ENCODE measurements at places on chromosomes 13 and 19.

- no peak for DNase-seq
Observed at GRCh38 chr19:38183251-38183897, 40.6 kb downstream of the DPF1 start.

DNA sequence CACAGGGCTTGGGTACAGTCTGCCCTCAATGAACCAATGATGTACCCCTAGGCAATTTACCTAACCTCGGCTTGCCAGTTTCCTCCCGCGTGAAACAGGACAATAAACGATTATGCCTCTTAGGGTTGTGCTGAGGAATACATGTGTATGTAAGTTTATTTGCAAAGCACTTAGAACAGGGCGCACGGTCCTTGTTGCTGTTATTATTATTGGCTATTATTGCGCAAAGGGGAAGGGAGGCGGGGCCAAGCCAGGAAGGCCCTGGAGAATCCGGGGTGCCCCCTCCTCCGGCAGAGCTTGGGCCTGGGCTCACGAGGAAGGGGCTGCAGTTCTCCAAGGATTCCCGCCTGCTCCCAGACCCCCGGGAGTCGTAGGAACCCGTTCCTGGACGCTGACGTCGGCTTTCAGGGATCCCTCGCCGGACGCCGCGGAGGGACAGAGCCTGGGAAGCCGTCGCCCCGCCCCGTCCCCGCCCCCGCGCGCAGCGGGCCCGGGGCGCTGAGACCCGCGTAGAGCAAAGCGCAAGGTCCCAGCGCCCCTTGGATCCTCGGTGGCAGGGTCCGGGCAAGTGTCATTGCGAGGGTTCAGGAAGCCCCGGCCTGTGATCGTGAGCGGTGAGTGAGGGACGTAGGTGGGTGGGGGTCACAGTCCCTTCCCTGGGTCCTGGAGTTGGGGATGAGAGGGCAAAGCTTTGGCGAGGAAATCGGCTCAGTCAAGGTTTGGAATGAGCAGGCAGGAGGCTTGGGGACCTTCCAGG is at the start of gene TMEM91:
Gene TMEM91, plus strand, starts transcription at position 293 of the 757 bp plus-strand sequence. CDS start 1,777 bp downstream, outside the sequence.
- peak; percentile 20 for DNase-seq

- no peak for DNase-seq
Observed at GRCh38 chr13:85631801-85632200, 167.4 kb downstream of the SLITRK6 start.

DNA sequence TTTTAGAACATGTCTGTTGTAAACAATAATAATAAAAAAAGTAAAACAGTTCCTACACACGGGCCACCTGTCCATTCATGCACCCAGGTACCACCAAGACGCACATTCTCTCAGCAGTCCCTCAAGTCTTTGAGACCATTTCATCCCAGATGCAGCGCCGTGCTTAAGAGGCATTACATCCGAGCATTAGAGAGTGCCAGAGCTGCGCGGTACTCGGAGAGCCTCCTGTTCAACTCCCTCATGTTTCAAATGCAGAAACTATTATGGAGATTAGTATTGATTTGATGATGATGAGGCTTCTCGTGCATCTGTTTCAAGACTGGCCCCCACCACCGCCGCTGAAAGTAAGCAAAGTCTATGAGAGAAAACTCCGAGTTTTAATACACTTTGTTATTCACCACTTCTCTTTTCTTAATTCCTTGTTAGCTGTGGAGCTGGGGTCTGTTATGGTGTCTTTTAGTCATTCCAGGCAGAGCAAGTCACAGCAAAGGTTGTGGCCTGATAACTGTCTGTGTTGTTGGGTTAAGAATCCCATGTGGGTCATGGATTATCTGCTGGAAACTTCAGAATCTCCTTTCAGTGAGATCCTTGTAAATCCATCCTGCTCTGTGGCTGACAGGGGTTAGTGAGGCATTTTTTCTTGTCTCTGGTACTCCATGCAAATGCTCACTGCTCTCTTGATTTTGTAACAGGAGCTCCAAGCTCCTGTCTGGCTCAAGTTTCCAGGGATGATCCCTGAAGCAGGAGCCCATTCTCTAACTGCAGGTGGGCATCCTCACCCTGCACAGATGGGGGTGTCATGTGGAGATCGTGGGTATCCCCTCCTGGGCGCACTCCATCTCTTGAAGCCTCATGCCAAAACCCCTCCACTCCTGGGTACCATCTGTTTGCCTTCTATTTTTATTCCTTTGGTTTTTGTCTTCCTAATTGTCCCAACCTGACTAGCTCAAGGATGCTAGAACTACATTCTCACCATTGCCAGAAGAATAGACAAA is 74.9 kb upstream of the MTIF3 start:
- DNase-seq = no peak

- no peak for DNase-seq
Observed at GRCh38 chr13:43171489-43171888, 148.1 kb downstream of the DNAJC15 start.

DNA sequence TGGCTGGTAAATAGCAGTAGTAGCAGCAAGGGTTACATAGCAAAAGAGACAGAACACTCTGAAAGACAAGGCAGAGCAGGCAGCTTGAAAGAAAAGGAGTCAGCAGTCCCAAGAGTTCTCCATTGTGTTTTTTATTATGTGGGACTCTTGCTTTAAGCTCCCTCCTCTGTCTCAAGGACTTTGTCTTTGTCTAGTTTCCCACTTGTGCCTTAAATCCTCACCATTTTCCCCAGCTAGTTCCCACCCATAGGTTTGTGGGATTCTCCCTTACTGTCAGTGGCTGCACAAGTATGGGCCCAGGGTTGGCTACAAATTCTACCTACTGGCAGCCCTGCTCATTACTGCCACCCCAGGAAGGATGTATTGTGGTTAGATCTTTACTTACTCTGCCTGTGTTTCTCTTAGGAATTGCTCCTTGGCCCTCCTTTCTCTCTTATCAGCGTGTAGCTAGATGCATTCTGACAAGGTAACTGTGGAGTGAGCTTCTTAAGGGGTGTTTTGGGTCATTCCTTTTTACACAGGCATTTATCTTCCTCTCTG is 413.4 kb upstream of the PCDH9 start:
- no peak for DNase-seq

DNA sequence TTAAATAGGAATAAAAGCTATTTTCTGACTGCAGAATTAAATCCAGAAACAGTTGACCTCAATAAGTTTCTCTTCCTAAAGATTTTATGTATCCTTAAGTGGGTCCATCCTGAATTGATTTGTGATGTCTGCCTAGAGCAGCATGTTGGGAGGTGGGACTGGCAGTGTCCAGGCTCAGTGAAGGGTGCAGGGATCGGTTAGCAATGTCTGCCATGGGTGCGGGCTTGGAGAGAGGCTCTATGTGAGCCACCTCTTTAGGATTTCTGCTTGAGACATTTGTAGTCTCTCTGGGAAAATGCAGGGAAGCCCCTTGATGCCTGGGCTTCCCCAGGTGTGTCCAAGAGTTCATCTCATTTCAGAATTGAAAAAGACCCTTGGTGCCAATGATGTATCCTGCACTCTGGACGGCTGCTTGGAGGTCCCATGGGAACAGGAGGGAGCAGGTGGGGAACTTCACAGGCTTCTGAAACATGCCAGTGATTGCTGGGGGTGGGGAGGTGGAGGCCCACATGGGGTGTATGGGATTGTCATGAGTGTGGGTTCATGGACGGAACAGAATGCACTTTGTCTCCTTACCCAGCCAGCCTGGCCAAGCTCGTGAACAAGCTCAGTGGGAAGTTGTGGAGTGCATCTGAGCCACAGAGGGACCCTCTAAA is 6.2 kb upstream of the COLGALT1 start:
- DNase-seq = no peak

DNA sequence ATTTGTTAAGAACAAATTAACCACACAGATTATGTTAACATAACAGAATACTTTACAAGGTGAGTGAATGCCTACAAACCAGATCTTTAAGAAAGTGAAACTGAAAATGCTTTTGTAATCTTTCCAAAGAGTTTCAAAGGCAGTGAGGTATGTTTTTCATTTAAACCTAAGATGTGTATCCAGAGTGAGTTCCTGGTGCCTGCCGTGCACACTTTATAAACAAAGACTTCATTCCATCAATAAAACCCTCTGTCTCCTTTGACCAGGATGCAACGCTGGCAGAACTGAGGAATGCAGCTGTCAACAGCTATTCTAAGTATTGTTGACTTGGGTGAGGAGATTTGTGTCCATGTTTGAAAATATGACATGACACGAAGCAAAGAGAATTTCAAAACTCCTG is 344.6 kb downstream of the DNAJC15 start:
- no peak for DNase-seq

DNA sequence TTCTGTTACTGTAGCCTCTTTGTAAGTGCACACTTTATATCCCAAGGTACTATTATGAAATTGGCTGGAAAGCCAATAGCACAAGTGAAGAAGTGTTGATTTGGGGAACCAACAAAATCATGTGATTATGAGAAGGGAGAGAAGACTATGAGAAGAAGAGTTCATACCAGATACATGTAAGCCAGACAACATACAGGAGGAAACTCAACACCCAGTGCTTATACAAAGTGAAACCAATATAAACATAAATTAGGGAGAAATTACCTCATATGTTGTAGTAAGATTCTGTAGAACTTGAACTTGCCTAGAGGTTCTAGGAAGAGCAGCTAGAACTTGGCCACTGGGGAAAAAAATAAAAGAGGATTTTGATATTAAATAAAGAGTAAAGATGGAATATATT is 17.4 kb downstream of the CPB2 start:
- no peak for DNase-seq

DNA sequence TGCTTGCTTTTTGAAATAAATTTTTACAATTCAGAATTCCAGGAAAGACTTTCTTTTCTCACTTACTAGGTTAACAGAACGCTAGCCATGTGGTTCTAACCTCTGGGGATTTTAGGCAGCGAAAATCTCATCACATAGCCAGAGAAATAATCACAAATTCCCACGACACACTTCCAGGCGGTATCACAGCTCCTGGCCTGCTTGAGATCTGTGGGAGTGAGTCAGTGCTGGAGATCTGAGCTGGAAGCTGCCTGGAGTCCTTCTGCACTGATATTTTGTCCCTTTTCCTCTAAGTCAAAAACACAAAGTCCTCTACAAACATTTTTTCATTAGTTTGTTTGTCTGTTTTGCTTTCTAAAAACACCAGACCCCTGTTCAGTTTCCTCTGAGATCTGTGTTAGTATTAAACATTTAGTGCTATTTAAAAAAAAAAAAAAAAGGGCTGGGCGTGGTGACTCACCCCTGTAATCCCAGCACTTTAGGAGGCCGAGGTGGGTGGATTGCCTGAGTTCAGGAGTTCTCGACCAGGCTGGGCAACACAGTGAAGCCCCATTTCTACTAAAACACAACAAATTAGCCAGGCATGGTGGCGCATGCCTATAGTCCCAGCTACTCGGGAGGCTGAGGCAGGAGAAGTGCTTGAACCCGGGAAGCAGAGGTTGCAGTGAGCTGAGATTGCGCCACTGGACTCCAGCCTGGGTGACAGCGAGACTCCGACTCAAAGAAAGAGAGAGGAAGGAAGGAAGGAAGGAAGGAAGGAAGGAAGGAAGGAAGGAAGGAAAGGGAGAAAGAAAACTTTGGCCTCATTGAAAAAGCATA is 12.2 kb upstream of the UBE2L5 start:
- no peak for DNase-seq

DNA sequence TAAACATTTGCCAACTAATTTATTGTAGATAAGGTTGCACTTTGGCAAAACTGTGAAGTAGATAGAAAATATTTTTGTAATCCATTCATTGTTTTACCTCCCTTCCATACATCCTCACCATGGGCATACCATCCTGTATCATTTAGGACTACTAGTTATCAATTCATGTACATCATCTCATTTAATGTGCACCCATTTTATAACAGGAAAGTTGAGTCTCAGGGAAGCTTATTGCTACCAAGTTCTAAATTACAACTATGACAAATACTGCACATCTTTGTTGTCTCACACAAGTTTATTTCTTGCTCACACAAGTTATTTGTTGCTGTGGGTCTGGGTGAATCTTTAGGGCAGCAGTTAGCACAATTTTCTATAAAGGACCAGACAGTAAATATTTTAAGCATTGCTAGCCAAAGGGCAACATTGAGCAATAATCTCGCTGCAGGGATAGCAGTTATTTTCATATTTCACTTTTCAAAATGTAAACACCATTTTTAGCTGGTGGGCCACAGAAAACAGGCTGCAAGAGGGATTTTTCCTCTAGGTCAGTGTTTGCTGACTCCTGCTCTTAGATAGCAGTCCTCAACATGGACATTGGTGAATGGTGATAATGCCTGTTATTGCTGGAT is 276.5 kb downstream of the GPC6 start:
- no peak for DNase-seq

DNA sequence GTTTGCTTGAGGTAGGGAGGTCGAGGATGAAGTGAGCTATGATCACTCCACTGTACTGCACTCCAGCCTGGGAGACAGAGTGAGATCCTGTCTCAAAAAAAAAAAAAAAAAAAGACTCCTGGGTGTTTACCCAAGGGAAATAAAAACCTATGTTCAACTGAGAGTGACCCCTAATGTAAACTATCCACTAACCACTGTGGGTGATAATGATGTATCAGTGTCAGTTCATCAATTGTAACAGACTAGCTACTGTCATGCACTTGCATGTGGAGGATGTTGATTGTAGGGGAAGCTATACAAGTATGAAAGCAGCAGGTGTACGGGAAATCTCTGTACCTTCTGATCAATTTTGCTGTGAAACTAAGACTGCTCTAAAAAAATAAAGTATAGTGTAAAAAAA is 2.6 kb upstream of the CIB3 start:
- no peak for DNase-seq

- DNase-seq = no peak
Observed at GRCh38 chr13:62687732-62688131, 1272.1 kb upstream of the PCDH20 start.

Data from NCI-H1105 (cell line).